SK-N-SH (cell line): ENCODE measurements at places on chromosomes 12 and 14. TPM values are rescaled to one million over a fixed set of nuclear protein-coding genes. Genes with fewer than 3 reads are reported as not detected.

DNA sequence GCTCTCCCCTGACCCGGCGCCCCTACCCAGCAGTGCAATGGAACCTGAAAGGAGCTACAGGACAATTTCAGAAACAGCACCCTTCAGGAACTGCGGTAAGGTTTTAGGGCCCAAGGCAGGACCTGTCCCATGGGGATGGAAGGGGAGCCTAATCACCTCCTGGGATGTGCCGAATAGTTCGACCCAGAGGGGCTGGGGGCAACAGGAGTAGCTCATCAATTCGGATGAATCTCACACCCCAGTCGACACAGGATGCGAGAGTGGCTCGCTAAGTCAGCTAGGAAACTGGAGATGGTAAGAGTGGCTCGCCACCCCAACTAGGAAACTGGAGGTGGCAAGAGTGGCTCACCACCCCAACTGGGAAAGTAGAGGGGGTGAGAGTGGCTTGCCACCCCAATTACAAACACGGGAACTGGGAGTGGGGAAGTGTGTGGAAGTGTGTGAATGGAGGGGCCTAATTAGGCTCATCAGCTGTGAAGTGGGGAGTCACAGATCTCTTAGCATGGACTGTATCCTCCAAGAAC lies 57.1 kb downstream of the DHRS2 start:
- DNase-seq, result no peak

DNA sequence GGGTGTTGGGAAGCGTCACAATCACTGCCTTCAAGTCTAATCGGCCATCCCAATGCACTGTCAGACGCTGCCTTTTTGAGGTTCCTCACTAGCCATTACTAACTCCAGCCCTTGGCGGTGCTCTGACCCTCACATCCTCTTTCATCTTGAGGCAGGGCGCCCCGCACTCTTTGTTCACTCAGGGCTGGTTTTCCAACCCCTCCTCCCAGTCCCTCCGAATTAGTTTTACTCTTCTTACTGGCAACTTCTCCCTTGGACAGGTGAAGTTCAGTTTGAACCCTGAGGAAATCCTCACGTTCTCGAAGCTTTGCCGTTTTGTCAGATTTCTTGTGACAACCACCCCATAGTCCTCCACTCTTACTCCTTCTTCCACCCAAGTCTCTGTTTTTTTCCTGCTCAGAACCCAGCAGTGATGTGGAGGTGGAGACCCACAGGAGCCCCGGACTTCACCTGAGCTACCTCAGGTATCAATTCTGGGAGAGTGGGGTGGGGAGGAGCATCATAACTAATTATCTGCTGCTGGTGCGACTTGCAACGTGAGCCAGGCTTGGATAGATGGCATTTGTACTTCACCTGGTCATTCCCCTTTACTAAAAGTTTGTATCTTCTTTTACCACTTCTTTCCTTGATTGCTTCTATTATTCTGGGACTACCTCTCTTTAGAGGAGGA lies 757 bp downstream of the ZC3H10 start:
- DNase-seq, result no peak

DNA sequence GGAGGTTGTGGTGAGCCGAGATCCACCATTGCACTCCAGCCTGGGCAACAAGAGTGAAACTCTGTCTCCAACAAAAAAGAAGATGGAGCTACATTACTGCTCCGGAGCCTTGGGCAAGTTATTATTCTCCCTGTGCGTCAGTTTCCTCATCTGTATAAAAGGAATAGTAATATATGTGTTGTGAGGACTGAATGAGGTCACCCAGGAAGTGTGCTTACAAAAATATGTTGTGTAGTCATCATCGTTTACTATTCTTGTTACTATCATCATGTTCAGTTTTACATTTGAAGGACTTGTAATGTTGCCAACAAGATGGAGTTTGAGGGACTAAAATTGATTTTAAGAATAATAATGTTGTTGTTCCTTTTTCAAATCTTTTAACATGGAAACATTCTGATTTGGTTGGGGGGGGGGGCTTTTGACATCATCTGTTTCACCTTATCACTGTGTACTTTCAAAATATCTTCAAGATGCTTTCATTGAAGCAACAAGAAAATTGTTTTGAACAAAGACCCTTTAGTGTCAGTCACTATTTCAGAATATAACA lies 156.8 kb downstream of the PDE3A start:
- DNase-seq, result no peak

- peak; percentile 19 for DNase-seq
Measured at GRCh38 chr12:5043589-5044419, at the start of gene KCNA5. TSS of gene KCNA5 (plus strand) at chr12:5043879. CDS start at chr12:5044148, 269 bp downstream.

DNA sequence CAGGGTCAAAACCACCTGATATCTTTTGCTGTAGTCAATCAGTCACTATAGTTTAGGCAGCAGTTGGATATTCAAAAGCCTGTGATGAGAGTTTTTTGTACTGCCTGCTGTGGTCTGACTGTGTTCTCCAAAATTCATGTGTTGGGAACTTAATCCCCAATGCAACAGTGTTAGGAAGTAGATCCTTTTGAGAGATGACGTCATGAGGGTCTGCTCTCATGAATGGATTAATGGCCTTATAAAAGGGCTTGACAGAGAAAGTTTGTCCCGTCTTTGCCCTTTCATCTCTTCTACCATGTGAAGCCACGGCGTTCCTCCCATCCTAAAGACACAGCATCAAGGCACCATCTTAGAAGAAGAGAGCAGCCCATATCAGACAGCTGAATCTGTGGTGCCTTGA lies 50.8 kb upstream of the PDE3A start:
- DNase-seq, result no peak

DNA sequence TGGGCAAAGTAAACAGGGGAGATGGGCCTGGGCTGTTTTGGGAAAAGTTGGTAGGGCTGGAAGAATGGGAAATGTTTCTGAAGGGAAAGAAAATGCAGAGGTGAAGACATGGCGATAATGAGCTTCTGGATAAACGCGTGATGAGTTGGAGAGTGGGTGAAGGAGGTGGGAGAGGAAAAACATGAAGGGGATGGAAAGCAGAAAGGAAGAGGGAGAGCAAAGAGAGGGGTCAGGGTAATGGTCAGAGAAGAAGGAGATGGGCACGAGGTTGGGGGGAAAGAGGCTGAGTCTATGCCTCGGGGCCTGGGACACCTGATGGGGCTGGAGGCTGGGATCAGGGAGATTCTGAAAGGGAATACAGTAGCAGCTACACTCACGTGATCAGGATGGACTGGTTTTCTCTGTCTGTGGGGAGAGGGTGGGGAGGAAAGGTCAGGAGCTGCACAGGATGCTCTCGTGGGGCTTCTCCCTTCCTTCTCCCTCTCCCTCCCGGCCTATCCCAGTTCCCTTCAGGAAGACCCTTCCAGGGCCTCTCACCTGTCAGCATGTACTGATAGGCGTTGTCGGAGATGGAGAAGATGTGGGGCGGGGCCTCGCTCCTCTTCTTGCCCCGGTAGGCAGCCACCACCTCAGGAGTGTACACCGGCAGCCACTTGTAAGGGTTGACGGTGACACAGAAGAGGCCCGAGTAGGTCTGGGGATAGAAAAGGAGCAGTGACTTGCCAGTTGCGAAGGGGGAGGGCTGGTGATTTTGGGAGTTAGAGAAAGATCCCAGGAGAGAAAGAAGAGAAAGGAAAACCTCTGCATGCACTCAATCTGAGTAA lies 3.1 kb downstream of the MYH7 start:
- DNase-seq, result no peak

- DNase-seq, result no peak
Measured at GRCh38 chr12:105225505-105226015, 10.4 kb downstream of the APPL2 start.

DNA sequence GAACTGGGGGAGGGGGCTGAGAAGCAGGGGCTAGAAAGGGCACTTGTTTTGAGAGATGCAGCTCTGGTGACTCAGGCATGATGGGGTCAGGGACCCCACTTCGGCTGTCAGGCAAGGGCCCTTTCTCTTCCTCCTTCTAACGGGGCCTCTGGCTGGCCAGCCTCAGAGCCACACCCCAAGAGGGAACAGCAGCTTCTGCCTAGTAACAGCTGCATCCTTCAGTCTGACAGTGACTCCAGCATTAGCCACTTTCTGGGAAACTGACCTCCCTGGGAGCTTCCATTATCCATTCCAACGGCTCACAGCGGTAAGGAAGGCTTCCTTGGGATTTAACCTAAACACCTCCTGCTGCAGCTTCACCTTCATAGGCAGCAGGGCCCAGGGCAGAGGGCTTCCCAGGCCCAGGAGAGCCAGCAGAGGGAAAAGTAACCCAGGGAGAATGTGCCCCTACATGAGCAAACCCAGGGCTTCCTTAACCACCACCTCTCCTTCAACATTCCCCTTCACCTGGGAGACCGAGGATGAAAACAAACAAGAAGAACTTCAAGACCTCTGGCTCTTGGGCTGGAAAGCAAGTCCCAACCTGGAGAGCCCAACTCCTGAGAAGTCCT lies 2.7 kb downstream of the NCKAP5L start:
- DNase-seq, result no peak

DNA sequence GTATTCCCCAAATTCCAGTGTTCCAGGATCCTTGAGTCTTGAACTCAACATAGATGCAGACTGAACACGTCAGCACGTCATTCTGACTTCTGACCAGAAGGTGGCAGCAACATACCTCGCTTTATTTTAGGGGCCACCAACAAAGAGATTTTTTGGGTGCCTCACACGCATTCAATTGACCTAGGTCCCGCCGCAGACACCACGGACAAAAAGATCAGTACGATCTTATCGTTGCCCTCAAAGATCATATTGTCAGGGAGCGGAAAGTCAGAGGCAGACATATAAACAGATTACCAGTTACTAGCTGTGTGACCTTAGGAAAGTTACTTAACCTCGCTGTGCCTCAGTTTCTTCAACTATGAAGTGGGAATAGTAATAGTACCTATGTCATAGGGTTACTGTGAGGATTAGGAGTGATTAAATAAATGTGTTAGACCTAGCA lies 6.5 kb upstream of the PRPH start:
- peak; percentile 76 for DNase-seq

DNA sequence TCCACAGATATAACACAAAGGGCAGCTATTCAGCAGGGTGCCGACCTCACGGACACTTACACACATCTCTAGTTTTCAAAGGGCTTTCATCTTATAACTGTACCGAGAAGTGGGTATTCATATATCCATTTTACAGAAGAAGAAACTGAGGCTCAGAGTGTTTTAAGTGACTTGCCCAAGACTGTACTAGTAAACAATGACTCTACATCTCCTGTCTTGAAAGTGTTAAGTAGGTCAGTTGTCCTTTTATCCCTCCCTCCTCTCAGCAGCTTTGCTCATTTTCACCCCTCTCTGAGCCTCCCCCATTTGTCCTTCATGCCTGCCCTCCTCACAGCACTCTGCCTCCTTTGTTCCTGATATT lies 13.8 kb downstream of the CFAP251 start:
- no peak for DNase-seq

DNA sequence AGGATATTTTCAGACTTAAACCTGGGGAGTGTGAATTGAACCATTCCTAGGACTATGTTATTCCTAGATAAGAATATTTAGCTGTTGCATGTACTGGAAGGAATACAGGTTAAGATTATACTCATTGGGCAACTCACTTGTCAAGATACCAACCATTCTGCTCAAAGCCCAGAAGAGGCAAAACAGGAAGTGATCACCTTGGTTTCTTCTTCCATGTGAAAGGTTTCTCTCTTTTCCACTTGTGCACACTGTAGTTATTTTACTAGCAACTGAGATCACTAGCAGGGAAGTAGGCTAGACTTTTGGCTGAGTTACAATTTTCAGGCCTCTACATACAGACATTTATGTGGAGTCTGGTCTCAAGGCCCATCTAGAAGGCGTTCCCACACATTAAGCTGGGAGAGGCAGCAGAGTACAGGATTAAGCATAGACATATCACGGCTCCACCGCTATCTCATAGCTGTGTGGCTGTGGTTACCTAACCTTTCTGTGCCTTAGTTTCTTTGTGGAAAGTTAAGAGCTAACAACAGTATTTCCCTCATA lies 83.9 kb upstream of the FERMT2 start:
- no peak for DNase-seq

DNA sequence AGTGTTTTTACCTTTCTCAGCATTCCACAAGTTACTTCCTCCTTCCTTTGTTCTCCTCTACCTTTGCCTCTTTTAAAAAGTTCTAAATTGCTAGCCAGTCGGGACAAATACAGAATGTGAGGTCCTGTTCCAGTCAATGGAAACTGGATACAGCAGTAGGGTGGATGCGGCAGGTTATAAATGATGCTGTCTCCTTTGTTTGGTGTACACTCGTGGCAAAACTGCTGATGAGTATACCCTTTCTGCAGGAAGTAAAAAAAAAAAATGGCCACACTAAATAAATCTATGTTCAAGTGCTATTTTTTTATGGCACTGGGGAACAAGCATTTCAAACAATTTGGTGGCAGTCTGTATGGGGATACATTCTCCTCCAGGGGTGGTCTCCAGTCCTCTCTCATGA lies 27.5 kb downstream of the KLRK1 start:
- no peak for DNase-seq

- DNase-seq, result no peak
Measured at GRCh38 chr14:62532181-62532580, 513.1 kb downstream of the KCNH5 start.

DNA sequence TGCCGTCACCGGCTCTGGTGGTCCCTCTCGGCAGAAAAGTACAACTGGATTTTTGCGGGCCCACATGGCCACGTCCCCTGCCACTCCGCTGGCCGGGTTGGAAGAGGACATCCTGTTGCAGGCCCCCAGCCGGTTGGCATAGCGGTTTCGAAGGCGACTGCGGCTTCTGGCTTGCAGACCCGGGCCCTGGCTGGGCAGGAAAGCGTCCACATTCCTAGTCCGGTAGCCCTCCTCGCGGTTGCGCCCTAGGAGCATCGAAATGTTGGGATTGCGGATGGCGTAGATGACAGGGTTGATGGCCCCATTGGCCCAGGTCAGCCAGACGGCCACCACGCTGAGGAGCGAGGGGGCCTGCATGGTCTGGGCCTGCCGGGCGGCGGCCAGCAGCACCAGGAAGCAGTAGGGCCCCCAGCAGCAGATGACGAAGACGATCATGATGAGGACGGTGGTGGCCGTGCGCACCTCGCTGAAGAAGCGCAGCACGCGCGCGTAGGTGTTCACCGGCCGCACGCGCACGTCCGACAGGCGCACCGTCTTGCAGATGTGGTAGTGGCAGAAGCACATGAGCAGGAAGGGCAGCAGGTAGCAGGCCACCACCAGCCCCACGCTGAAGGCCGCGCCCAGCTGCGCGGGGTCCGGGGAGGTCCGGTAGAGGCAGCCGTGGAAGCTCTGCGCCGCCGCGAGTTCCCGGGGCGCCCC lies 1.2 kb downstream of the GPR135 start:
- DNase-seq, result no peak

GRCh38 chr12:90619943-90620342 lies 335.0 kb downstream of the CCER1 start:
- DNase-seq, result no peak

- DNase-seq, result no peak
Measured at GRCh38 chr14:68521961-68522509, 270.8 kb downstream of the ZFP36L1 start.

- DNase-seq, result no peak
Measured at GRCh38 chr14:35985474-35986218, 159.5 kb downstream of the BRMS1L start.

The CLEC4A gene
- polyA plus RNA-seq, result 0.44 and 0.67 TPM in 2 replicates

The NOPCHAP1 gene
- 10.8 and 17.3 TPM in 2 replicates for polyA plus RNA-seq

The GZMB gene
- polyA plus RNA-seq, result not detected in 2 replicates

The KRT78 gene
- not detected in 2 replicates for polyA plus RNA-seq

The CMTM5 gene
- polyA plus RNA-seq, result 0.13 TPM in 1 of 2 replicates, not detected in the other

The PLBD2 gene
- 12.1 and 15.2 TPM in 2 replicates for polyA plus RNA-seq

The POU6F1 gene
- polyA plus RNA-seq, result 1.9 TPM in 2 replicates

The RNF212B gene
- not detected in 2 replicates for polyA plus RNA-seq

The TMEM233 gene
- 2.3 and 2.6 TPM in 2 replicates for polyA plus RNA-seq
